Activated B cell treated with CpG ODN at 0.5 μM for 24 hours (primary cell): ENCODE measurements at places on chromosomes 2 and 18.

GRCh38 chr18:23317975-23318675, 135.0 kb upstream of the RIOK3 start:
- no peak for DNase-seq

DNA sequence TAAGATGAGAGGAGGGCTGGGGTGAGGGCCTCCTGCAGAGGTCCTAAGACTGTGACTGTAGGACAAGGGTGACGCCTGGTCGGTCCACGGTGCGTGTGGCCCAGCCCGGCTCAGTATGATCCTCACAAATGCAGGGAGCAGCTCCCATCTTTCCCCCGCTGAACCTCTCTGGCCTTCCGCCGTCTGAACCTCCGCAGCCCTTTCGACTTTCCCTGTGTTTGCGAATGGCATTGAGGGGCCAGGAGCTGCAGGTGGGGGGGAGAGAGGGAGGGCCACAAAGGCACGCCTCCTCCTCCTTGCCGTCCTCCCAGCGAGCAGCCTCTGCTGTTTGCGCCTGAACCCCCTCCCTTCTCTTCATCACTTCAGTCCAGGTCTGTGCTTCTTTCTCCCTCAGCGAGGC, 68.6 kb upstream of the PXDN start:
- no peak for DNase-seq

- no peak for DNase-seq
Measured at GRCh38 chr2:100741880-100742276, 78.1 kb upstream of the NPAS2 start.

GRCh38 chr2:207399301-207399700, 130.5 kb upstream of the CREB1 start:
- no peak for DNase-seq

GRCh38 chr2:34419856-34420255, 820.8 kb upstream of the FAM98A start:
- DNase-seq, result no peak

- DNase-seq, result no peak
Measured at GRCh38 chr2:232681527-232681926, 15.6 kb upstream of the GIGYF2 start.

GRCh38 chr2:69625078-69625795, 18.3 kb downstream of the AAK1 start:
- no peak for DNase-seq

- no peak for DNase-seq
Measured at GRCh38 chr2:131126436-131126835, 21.3 kb downstream of the PLEKHB2 start.

DNA sequence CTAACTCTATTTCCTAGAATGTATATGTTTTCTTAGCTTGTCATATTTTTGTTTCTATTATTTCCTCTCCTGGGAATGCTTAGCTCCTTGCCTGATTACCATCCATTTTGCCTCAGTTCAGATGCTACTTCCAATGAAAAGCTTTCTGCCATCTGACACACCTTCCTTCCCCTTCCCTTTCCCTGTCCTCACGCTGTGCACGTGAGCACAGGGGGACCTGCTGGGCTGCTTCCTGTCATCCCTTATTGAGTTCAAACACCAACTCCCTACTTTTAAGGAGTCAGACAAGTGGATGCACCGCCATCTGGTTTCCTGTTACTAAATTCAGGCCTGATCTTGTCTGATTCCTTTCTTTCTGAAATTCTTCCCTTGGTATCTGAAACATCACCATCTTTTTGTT, 2.4 kb upstream of the INO80C start:
- no peak for DNase-seq

GRCh38 chr2:158214431-158214830, 112.8 kb downstream of the UPP2 start:
- no peak for DNase-seq

- DNase-seq, result no peak
Measured at GRCh38 chr2:185372188-185372587, 366.4 kb upstream of the FSIP2 start.

DNA sequence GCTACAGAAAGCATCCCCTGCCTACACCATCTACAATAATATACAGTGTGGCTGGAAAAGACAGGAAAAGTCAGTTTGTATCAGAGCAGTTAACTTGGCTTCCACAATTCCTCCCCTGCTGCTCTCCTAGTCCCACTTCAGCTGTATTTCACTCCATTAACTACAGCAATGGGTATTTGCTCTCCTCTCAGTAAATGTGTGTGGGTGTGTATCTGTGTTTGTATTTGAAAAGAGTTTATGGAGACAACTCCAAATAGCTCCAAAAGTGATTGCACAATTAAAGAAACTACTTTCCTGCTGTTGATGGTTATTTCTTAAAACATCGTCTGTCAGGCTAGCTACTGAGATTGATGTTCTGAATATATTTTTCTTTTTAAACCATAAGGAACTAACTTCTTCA, 333.7 kb upstream of the FIGN start:
- no peak for DNase-seq

DNA sequence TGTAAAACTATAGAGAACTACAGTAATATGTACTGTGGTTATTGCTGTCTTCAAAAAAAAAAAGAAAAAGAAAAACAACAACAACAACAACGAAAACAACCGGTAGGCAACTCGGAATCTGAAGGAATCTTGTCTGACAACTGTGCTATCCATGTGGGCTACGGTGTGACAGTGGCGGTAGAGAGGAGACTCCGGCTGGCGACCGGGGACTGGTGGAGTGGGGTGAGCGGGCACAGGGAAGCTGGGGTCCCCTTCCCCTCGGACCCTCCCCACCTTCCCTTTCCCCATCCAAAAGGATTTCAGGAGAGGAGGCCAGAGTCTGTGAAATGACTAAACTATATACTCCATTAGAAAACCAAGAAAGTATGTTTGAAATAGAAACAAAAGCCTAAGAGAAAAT, 22.9 kb downstream of the IGFBP5 start:
- no peak for DNase-seq

- no peak for DNase-seq
Measured at GRCh38 chr2:21535826-21536225, 412.1 kb downstream of the TDRD15 start.

DNA sequence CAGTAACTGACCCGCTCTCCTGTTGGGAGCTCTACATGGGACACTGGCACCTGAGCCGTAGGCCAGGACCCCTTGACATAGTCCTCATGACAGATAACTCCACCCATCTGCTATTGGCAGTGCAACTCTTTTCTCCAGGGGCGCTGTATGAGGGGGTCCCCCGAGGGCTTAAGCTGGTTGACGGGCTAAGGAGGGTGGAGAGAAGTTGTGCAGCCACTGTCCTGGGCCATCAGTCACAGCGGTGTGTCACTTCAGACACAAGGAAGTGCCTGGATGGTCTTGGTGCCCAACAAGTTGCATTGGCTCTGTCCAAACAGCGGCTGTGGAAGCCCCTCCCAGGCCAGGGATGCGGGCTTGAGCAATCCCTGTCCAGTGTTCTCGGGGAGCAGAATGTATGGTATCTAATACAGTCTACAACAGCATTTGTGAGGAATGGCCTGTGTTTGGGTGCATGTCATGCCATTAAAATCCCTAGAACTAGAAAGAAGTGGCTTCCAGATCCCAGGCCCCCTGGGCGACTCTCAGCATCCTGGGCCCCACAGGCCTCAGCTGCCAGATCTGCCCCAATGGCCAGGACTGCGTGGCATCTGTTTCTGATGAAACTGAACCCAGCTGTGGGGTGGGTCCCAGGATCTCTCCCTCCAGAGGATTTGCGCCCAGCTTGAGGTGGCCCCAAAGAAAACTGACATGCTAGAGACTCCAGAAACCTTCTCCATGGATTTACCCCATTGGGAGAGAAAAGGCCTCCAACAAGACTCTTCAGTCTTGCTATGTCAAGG, 23.3 kb downstream of the TTC32 start:
- no peak for DNase-seq

GRCh38 chr2:165952741-165953211, 800 bp downstream of the TTC21B start:
- DNase-seq, result no peak

DNA sequence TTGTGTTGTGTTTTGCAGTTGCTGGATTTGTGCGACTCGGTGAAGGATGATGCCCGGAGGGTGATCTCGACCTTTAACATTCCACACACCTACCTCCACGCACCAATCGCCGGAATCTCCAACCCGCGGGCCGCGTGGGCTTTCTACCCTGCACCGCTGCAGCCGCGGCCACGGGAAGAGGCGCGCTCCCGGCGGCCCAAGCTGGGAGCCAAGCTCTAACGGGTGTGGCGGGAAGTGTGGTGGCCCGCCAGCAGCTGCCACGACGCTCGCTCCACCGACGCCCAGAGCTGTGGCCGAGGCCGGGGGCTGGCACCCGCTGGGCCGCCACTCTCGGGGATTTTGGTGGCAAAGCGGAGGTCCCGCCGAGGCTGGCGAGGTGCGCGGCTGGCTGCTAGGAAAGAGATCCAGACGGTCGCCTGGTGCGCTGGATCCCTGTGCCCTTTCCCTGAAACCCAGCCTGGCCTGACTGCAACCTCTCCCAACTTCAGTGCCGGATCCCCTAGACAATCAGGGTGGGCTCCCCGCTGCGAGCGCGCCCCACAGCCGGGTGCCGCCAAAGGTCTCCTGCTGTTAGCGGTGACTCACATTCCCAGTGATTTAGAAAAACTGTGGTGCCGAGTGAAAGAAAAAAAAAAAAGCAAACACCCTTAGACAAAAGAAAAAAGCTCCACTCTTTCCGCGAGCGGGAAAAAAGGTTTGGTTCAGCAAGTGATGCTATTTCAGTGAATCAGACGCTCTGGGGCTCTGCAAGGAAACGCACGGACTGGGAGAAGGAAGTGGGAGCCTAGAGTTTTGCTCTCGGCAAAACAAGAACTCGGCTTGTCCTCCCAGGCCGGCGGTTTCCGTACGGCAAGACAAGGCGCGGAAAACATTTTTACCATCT, 2.9 kb upstream of the BCL2L11 start:
- DNase-seq, result peak; percentile 45

DNA sequence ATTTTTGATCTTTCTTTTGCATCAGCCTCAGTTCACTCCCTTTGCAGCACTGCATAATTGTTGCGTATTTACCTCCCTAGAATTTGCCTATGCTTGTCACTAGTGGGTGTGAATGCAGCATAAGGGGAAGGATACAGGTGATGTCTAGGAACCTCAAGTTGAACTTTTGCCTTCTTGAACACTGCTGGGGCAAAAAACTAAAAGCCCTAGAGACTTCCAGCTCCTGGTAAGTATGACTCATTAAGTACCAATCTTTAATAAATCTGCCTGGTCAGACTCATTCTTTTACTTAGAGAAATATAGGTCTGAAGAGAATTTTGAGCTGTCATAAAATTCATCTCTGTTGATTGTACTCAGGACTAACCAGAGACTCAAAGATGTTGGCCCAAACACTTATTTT, 547.3 kb upstream of the FANCL start:
- no peak for DNase-seq

DNA sequence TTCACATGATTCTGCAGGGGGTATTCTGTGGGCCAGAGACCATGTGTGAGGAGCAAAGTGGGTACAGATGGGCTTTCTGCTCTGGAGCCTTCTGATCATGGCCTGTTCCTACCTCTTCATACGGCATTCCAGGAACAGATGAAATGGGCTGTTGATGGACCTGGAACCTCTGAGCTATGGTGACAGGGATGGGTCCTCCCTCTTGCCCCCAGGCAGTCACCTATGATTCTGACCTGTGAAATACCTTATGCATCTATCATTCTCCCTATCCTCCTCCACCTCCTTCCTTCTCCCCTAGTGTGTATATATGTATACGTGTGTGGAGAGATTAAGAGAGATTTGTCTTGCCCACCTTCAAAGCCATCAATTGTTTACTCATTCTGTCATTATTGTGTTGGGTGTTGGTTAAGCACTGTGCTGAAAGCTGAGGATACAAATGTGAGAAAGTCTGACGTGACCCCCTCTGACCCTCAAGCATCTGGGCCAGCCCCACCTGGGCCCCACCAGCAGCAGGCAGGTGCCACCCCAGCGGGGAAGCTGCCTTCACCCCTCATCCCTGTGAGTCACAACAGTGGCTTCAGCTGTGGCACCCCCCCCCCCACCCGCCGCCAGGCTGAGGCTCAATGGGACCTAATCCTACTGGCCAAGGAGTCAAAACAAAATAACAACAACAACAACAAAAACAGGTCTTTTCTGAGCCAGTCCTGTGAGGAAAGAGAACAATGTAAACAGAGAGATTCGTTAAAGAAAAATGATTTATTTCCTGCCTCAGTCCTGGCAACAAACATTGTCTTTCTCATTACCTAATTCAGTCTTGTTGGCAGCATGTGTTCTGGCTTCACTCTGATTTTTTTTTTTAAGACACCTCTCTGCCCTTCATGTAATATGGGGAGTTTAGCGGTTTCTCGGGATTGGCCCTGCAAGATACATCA, 103.8 kb upstream of the CDC42EP3 start:
- DNase-seq, result no peak

- DNase-seq, result no peak
Measured at GRCh38 chr2:62972601-62973000, 78.0 kb upstream of the OTX1 start.

- no peak for DNase-seq
Measured at GRCh38 chr18:12329125-12329698, 21.2 kb downstream of the TUBB6 start.

DNA sequence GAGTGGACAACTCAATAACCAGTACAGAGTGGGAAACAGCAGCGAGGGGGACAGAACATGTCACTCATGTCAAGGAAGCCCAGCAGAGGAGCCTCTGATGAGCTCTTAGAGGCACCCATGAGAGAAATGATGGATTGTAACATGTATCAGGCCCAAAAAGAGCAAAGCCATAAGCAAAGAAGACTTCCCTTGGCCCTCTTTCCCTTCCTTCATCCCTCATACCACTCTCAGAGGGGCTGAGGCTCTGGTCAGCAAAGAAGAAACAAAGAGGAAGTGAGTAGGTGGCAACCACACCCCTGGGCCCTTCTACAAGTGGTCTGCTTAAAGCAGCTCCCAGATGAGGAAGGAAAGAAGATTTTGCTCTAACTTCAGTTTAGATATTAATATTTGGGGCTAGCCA, 112.8 kb downstream of the CDC42EP3 start:
- DNase-seq, result no peak

- no peak for DNase-seq
Measured at GRCh38 chr2:154924531-154924930, 226.0 kb downstream of the KCNJ3 start.

- DNase-seq, result no peak
Measured at GRCh38 chr2:76178610-76179009, 467.9 kb upstream of the GCFC2 start.

- no peak for DNase-seq
Measured at GRCh38 chr18:34493566-34494358, 216.3 kb upstream of the DTNA start.

DNA sequence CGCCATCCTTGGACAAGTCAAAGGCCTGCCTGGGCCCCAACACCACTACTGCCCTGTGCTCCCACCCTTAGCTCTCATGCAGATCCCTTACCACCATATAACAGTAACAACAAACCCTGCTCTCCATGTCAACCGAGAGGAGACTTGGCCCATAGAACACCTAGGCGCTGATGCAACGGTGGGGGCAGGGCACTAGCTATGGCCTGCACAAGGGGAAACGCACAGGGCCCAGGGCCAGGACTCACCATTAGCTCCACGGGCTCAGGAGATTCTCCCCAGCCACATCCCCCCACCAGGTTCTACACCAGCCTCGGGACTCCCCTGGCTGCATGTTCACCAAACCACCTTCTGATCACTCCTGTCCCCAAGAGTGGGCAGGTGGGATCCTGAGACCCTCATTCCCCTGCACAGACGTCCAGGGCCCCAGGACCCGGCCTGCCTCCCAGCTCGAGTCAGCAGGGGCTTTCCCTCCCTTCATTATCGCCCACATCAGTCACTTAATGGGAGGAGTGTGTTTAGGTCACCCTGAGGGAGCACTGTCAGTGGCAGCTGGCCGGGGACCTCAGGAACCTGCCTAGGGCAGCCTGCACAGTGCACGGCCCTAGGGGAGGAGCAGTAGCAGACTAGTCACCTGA, 29.3 kb downstream of the ANKMY1 start:
- DNase-seq, result no peak

- no peak for DNase-seq
Measured at GRCh38 chr2:10390369-10390801, 57.7 kb downstream of the ODC1 start.

GRCh38 chr2:12173271-12173942, 427.0 kb downstream of the LPIN1 start:
- no peak for DNase-seq
